Fibroblast of skin of left biceps (primary cell): ENCODE measurements at places on chromosomes 4 and X.
A peak's percentile ranks its signal among the peaks of the same experiment; 100 is the strongest.

DNA sequence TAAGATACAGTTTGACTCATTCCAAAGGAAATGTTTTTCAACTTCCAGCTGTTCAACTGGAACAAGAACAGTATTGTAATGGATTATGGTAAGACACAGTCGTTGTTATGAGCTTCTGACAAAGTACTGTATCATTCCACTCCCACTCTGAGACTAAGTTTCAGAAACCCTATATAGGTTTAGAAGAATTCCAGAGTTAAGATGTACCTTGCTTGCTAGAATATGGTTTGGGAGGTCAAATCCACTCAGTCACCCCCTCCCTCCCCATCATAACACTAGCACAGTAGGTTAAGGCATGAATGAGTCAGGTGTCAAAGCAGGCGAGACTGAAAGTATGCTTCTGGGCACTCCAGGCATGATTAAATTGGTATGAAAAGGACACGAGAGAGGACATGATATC lies 339.7 kb downstream of the DMD start:
- no peak for DNase-seq

GRCh38 chr4:174404677-174405076 lies 117.6 kb downstream of the HPGD start:
- no peak for DNase-seq

- no peak for DNase-seq
Observed at GRCh38 chr4:154332681-154333421, 158.7 kb downstream of the DCHS2 start.

DNA sequence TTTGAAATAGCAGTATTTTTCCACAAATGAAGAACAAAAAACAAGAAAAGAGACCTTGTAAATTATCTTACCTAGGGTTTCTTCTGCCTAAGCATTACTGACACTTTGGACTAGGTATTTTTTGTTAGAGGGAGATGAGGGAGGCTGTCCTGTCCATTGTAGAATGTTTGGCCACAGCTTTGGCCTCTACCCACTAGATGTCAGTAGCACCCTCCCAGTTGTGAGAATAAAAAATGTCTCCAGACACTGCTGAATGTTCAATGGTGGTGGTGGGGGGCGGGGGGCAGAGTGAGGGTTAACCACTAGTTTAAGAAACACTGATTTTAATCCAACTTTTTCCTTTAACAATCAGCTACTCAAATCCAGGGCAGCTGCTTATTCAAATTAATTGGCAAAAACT lies 25.8 kb downstream of the OTUD4 start:
- no peak for DNase-seq

GRCh38 chr4:162485486-162485885 lies 321.7 kb upstream of the FSTL5 start:
- no peak for DNase-seq

DNA sequence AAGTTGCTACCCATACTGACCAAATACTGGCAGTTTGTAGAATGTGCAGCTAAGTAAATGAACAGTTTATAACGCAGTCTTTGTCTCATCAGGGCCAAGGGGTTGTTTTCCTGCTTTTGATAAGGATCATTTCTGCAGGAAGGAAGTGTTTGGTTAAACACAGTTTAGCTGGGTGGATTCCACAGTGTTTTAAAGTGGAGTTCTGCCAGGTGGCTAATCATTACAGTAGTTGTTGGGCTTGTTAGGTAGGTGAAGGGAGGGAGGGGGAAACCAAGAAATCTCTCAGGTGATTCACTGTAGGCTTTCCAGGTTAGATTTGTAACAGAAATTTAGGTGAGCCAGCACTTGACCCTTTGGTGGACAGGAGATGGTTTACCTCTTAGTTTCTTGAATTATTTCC lies 58.1 kb downstream of the FNIP2 start:
- no peak for DNase-seq

GRCh38 chr4:74032064-74032463 lies 6.4 kb downstream of the CXCL3 start:
- no peak for DNase-seq

DNA sequence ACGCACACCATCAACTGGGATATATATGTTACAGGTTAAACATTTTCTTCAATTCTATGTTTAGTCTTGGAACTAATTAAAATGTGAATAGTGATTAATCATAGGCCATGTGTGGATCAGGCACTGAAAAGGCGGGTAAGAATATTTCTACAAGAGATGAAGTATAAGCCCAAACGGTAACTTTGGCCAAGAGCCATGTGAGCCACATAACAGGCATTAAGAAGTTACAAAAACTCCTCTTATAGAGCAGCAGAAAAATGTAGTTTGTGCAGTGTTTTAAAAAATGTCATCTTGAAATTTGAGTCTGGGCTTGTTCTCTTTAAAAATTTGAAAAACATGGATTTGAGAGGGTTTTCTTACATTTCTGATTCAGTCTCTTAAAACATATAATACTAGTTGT lies 521.8 kb upstream of the DIPK2B start:
- no peak for DNase-seq

DNA sequence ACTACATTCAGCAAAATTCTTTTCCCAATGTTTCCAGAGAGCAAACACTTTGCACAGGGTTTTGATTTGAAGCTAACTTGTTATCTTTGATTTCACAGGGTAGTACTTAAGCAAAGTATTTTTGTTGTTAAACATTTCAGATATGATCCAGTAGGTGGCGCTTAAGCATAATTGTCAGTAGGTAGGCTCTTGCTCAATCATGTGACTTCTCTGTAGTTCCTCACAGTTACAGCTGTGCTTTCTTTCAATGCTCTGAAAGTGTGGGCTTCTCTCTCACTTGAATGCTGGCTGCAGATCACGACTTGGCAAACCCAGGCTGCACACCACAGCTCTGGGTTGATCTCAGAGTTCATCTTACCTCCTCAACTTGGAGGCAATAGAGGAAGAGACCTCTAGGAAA lies 1016.5 kb downstream of the SH3BGRL start:
- no peak for DNase-seq

- no peak for DNase-seq
Observed at GRCh38 chr4:98262431-98262830, 1.2 kb downstream of the RAP1GDS1 start.

DNA sequence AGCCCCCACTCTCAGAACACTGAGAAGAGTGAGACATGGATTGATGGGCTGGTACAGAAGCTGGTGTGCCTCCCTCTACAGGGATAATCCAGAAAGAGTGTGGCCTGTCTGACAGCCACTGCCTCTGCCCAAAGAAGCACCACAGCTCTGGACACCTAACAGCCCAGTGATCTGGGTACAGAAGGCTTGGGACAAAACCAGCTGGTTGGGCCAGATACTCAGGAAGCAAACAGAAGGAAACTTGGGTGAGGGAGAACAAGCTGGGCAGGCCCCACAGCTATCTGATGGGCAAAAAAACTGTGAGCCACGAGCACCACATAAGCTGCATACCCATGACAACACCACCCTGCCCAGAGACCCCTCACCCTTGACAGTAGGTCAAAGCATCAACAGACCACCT lies 46.9 kb downstream of the TMPRSS11F start:
- no peak for DNase-seq

- no peak for DNase-seq
Observed at GRCh38 chrX:106286053-106286650, 118.0 kb downstream of the PWWP3B start.

- peak; percentile 31 for DNase-seq
Observed at GRCh38 chr4:24419181-24420034, 164.9 kb downstream of the DHX15 start.

GRCh38 chr4:137668885-137669545 lies 136.7 kb upstream of the PCDH18 start:
- DNase-seq: no peak

- DNase-seq: no peak
Observed at GRCh38 chr4:15794905-15795304, 16.8 kb downstream of the CD38 start.

DNA sequence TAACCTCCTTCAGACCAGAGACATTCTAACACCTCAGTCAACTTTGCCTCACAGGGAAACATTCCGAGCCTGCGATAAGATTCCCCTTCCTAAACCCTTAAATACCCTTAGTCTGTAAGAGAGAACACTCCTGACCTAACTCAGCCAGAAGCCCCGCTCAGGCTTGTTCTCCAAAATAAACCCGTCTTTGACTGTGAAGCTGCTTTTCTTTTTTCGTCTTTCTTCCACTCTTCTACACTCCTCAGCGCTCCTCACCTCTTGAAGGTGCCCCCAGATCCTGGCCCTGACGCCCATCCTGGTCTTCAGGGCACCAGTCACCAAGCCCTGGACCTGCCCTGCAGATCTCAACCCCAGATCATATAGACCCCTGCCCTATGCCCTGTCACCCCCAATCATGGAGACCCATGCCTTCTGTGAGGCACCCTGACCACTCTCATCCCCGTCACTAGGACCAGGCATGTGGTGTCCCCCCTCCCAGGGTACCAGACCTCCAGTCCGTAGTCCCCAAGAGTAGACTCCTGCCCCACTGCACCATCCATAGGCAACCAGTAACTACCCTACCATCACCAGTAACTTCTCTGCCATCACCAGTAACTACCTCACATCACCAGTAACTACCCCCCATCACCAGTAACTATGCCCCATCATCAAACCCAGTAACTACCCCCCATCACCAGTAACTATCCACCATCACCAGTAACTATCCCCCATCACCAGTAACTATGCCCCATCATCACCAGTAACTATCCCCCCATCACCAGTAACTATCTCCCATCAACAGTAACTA lies 3.5 kb downstream of the ASMTL start:
- no peak for DNase-seq

- DNase-seq: no peak
Observed at GRCh38 chr4:23169608-23170311, 477.0 kb downstream of the GBA3 start.

DNA sequence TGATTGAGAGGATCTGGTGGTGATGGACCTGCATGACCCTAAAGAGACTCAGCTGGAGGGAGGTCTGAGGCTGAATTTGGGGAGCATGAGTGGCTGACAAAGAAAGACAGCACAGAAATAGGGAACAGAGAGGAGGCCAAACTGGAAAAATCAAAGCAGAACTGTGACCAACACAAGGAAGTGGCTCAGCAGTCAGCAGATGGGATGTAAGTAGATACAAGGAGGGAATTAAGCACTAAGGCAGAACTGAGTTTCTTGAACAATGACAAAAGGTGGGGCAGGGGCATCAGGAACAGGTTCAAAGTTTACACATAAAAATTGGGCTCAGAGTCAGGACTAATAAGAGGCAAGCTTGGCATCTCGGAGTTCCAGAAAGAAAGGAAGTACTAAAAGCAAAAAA lies 144.3 kb upstream of the KLF3 start:
- no peak for DNase-seq

GRCh38 chr4:94766856-94767255 lies 9.1 kb downstream of the BMPR1B start:
- peak; percentile 39 for DNase-seq

DNA sequence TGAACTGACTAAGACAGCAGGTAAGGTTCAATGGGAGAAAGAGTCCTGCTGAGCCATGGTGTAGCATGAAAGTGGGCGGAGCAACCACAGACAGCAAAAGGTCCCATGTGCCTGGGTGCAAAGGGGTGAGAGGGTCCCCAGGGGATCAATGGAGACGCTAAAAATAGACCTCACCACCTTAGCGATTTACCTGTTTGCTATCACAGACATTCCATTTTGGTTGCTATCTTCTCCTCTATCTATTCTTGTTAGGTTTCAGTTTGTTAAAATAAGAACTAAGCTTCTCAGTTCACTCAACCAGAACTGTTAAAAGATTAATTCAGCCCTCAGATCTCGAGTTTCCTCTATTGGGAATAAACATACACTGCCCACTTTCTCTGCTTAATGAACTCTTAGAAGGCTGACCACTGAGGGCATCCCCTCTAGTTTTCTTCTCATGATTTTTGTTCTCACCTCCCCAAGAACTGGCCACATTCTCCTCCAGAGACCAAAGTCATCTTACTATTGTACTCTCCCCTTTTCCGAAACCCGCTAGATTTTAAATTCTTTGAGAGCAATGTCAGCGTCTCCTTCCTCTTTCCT lies 136.7 kb downstream of the PARM1 start:
- no peak for DNase-seq

- DNase-seq: no peak
Observed at GRCh38 chrX:107707866-107708265, 67.7 kb downstream of the TSC22D3 start.

DNA sequence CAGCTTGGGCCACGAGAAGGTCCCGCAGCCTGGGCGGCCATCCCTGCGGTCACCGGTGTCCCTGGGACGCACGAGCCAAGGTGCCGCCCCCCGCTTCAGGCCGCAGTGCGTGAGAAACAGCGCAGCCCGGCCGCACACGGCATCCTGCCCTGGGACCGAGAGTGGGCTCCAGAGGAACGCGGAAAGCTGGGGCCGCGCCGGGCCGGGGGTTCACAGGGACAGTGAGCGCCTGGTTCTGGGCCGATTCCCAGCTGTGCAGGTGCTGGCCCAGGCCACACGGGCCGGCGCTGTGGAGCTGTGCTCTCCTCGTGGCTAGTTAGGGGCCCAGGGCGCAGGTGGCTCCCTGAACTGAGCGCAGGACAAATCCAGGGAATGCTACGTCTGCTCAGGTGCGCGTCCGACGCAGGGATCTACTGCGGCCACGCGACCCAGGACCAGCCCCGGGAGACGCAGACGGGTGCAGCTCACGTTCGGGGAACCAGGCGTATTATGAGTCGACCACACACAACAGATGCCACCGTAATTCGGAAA lies 25.8 kb upstream of the GTPBP6 start:
- DNase-seq: no peak

GRCh38 chrX:13692771-13693231 lies 3.9 kb downstream of the RAB9A start:
- DNase-seq: no peak

GRCh38 chr4:147994076-147994475 lies 262.2 kb downstream of the ARHGAP10 start:
- DNase-seq: no peak

GRCh38 chr4:113404841-113405240 lies 355.4 kb downstream of the ANK2 start:
- no peak for DNase-seq

- no peak for DNase-seq
Observed at GRCh38 chr4:80461412-80461811, 125.9 kb downstream of the CFAP299 start.

DNA sequence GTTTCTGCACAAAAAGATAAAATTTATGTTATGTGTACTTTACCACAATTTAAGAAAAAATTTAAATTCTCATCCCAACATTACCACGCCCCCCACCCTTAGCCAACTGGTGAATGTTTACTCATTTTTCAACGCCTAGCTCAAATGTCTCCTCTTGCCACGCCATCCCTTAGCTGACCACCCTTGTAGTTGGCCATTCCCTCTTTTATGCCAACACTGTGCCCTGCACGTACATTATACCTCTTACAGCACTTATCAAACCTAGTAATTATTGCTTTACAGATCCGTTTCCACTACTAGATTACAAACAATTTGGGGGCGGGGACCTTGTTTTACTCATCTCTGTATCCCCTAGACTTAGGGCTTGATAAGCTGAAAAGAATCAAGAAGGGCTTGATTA lies 644 bp downstream of the ERCC6L start:
- no peak for DNase-seq

GRCh38 chrX:28649541-28649940 lies 62.3 kb downstream of the IL1RAPL1 start:
- no peak for DNase-seq

DNA sequence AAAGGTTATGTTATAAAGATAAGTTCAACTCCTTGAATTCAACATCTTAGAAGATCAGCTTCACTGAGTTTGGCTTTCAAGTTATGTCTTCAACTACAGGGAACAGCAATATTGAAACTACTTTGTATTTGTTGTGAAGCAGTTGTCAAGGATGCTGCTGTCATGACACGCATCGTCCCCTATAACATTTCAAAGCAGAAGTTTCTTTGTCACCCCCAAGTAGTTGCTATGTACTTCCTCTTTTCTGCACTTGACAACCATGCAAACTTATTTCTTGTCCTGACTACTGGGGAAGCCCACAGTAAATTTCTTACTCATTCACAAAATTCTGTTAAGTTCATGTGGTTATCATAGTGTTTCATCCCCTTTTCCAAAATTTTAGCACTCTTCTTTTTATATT lies 14.3 kb downstream of the ANTXR2 start:
- no peak for DNase-seq
